ENCODE measurements at places on chromosomes 6 and 20.

- no peak for DNase-seq
Measured at GRCh38 chr6:90494067-90494780, 92.6 kb downstream of the MAP3K7 start.

- no peak for DNase-seq
Measured at GRCh38 chr20:62749851-62750445, 41.3 kb downstream of the NTSR1 start.

GRCh38 chr20:48635791-48636267 is 192.0 kb downstream of the PREX1 start:
- DNase-seq: no peak

DNA sequence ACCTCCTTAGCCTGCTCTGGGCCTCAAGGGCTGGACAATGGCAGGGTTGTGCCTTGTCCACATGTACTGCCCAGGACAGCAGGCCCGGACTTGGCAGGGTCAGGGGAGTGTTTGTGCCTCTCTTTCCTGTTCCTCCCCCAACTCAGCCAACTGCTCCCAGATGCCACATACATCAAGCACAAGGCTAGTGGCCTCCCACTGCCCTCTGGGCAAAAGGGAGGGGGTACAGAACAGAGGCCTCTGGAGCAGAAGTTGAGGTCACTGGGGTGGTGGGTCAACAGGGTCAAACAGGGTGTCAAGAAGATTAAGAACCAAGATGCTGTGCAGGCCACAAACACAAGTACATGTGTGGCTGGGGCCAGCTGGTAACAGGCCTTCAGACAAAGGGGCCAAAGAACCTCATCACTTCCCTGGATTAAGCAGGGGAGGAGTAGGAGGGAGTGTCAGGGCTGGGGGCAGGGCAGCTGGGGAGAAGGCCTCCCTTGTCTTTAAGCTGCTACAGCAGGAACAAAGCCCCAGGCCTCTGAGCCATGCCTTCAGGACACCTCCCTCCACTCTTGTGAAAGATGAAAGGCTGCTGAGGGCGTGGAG is 36.0 kb downstream of the KCNK5 start:
- DNase-seq: no peak

DNA sequence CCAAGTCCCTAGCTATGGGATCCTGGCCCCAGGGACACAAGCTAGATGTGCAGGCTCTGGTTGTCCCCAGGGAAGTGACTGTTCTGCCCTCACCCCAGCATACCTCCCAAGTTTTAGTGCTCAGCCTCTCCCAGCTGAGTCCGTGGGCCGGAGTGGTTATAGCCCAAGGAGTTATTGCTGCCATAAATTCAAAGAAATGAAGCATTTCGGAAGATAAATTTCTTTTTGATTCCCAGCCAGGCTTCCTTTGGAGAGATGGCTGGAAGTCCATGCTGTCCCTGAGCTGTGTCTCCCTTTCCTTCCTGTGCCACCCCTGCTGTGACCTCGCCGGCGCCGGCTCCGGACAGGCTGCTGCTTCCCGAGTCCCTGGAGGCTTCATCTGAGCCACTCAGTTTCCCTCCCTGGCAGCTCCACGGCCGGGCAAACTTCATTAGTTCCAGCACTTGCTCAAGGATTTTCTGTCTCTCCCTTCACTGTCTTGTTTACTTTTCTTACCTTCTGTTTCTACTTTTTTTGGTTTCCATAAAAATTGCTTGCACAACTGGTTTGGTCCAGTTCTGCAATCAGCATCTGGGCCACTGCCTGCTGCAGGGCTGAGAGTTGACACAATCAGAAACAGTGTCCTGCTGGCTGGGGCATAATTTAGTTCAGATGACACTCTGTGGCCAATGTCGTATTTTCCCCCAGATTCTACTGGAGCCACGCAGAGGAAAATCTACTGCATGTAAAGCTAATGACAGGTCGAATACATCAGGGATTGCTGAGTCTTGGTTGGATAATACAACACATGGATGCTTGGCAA is 225.5 kb downstream of the SYNDIG1 start:
- DNase-seq: no peak

DNA sequence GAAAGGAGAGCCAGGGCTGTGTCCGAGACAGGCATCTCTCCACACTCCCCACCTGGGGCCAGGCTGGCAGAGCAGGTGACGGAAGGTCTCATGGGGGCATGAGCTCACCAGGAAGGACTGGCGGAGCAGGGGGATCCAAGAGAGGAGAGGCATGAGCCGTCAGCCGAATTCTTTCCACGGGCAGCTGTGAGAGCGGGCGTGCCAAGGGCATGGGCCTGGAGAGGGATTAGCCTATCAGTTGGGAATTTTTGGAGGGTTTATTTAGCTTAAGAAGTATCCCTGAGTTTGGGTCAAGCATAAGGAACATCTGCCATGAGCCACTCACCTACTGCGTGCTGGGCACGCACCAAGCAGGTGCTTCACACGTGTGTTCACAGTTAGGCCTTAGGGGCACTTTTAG is 60.2 kb upstream of the ZNFX1 start:
- DNase-seq: no peak

DNA sequence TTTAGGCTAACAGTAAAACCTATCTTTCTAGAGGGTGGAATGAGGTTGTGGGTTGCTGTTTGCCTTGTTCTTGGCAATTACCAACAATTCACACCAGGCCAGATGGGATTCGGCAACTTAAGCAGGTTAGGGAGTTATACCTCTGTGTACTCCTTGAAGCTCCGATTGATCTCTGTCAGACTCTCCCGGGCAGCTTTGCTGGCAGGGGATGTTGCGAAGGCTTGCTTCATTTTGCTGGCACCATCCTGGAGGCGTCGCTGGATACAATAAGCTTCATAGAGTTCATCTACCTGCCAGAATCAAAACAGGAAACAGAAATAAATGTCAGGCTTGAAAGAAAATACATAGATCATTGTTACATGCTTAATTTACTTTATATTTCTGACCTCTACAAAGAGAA is 66.4 kb upstream of the ARMH2 start:
- no peak for DNase-seq

DNA sequence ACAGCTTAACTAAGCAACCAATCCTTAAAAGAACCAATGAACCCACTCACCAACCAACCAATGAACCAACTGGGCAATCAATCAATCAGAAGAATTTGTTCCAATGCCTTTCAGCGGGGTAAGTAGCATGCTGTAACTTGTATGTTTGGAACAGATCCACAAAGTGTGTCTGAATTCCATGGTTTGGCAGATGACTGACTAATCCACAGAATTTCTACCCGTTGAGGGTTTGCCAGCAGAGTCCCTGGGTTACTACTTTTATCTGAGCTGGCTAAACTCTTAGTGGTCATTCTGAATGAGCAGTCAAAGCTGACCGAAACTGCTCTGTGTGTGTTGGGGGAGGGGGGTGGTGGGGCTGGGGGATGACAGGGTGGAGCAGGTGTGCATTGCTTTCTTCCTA is 125.0 kb upstream of the JAG1 start:
- DNase-seq: no peak

DNA sequence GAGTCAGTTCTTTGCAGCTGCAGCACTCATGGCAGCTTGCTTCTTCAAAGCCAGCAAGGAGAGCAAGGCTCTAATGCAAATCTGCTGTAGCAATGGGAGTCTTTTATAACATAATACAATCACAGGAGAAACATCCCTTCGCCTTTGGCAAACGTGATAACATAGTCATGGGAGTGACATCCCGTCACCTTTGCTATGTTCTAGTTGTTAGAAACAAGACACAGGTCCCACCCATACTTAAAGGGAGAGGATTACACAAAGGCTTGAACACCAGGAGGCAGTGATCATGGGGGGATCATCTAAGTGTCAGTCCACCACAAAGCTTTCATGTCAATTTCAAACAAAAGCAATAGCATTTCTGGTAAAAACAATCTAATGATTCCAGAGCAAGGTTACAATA is 40.1 kb upstream of the PHACTR2 start:
- DNase-seq: no peak

DNA sequence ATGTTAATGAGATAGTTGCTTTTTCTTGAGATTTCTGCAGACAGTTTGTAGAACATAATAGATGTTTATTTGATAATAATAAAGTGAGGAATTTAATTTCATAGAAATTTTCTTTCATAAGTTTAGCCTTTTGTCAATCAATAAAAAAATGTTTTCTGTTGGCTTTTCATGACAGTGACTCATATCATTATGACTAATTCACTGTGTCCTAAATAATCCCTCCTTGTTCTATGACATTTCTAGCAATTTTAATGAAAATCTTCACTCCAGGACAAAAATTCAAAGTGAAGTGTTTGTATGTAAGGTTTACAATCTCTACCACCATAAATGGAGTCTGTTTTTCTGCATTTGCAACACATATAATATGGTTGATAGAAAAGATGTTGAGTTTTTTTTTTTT is 109.9 kb downstream of the UTRN start:
- DNase-seq: no peak

DNA sequence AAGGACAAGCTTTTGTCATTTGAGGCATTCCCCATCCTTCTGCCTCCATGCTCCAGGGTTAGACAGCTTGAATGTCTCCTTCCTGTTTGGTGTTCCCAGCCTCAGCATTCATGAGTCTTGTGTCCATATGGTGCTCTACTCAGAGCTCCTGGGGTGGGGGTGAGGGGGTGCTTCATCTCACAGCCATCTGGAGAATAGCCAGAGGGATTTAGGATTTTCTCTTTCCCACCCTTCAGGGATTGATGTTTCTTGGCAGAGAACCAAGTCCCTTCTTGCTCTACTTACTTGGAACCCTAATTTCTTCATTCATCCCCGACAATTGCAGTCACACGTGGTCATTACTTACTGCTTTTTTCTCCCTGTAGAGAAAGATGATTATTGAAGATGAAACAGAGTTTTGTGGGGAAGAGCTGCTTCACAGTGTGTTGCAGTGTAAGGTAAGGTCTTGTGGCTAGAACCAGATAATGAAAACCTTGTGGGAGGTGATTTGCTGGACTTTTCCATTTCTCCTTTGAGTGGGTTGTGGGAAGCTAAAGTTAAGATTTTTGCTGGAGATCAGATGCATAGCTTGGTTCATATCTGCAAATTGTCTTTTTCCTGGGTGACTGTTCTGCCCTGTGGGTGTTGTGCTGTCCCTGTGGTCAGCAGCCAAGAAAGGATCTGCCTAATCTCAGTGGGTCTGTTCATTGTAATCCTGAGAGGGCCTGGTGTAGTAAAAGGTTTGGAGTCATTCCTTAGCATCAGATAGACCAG is 18.6 kb downstream of the CMTR1 start:
- no peak for DNase-seq

- no peak for DNase-seq
Measured at GRCh38 chr20:57399587-57400155, 8.5 kb downstream of the RBM38 start.

GRCh38 chr6:155549928-155550327 is 94.3 kb upstream of the NOX3 start:
- DNase-seq: no peak

GRCh38 chr6:151294561-151295101 is 54.9 kb downstream of the AKAP12 start:
- no peak for DNase-seq

DNA sequence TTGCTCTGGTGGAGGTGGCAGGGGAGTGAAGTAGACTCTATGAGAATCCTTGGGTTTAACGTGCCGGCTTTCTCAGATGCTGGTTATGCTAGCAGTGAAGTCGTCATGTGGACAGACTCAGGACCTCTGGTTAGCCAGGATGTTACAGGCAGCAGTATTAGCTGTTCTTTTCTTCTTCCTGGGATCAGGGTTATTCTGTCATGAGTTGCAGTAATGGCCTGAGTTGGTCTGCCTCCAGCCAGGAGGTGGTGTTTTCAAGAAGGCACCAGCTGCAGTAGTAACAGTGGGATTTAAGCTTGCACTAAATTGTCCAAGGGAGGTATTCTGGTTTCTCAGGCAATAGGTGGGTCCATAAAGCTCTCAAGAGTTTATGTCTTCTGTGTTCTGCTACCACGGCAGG is 56.7 kb downstream of the HDDC2 start:
- DNase-seq: no peak

- no peak for DNase-seq
Measured at GRCh38 chr20:41905199-41905598, 287.0 kb upstream of the CHD6 start.

DNA sequence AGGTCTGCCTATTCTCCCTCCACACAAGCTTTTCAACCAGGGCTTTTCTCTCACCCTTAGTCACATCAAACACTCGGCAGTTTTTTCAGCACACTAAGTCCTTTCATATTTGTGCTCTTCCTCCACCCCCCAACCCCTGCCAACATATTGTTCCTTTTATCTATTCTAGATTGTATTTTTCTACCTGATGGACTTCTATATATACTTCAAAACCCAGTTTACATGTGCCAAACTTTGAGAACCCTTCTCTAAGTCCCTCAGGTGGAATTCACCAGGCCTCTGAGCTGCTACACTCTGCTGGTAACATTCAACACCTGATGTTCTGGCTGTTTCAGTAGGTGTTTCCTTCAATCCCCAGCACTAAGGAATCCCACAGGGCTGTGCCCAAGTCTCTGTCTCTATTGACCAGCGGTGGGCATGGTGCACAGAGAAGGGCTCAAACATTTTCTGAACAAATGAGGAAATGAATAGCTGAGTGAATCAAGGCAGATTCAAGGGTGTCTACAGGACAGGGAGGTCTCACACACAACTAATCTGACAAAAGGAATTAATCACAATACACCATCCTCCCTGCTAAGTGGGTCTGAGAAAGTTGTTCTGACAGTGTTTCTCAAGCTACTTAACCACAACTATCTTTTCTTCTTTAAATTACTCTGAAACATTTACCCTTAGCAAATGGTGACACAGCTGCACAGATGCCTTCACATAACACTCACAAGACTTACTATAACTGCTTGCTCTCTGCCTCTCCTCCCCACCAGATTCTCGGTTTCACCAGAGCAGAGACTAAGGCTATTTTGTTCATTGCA is 166.5 kb downstream of the TSHZ2 start:
- no peak for DNase-seq

- DNase-seq: no peak
Measured at GRCh38 chr6:106381881-106382280, 21.4 kb downstream of the CRYBG1 start.

DNA sequence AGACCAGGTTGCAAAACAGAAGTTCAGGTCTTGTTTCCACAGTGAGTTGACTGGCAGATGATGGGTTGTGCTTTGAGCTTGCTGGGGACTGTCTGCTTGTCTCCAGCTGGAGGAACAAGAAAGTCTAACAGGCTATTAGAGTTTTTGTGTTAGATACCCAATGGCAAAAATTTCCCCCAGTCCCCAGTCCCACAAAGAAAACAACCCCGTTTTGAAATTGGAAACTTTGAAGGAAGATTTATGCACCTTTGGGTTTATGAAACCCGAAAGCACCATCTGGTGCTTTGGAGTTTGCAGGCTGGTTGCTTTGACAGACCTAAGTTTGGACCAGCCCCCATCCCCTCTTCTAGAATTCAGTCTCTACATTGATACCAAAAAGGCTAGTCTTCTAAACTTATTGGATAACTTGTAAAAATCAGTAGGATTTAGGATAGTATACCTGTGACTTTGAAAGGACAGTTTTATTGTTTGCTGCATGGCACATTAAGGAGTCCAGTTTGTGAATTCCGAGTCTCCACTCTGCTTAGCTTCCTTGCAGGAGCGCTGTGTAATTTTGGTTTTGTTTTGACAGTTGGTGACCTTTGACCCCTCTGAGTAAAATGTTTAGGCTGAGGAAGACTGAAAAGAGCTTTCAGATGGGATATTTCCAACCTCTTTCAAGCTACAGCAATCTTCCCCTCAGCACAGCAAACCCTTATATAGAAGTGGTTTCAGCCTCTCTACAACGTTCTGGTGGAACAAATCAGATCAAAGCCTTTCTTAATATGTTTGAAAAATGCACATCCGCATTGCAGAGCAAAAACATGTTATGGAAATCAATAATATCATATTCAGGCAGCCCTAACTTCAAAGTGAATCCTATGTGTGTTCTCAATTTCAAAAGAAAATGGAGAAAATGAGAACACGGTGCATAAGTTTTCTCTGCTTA is 25.5 kb upstream of the PRL start:
- no peak for DNase-seq

Measured in NCI-H526 treated with DMSO at 0.1 percent for 48 hours (cell line).